ENCODE measurements at places on chromosomes 3 and 15. TPM values are rescaled to one million over a fixed set of nuclear protein-coding genes. Genes with fewer than 3 reads are reported as not detected.
A peak's percentile ranks its signal among the peaks of the same experiment; 100 is the strongest.

Gene ACP3
- not detected for total RNA-seq

GRCh38 chr3:39433642-39434041, 27.1 kb downstream of the RPSA start:
- DNase-seq, result no peak

- DNase-seq, result no peak
Measured at GRCh38 chr3:136186846-136187245, 9.3 kb downstream of the MSL2 start.

- DNase-seq, result peak; percentile 45
Measured at GRCh38 chr15:31489801-31490646, 163.4 kb downstream of the KLF13 start.

Gene TGM5
- not detected for total RNA-seq

DNA sequence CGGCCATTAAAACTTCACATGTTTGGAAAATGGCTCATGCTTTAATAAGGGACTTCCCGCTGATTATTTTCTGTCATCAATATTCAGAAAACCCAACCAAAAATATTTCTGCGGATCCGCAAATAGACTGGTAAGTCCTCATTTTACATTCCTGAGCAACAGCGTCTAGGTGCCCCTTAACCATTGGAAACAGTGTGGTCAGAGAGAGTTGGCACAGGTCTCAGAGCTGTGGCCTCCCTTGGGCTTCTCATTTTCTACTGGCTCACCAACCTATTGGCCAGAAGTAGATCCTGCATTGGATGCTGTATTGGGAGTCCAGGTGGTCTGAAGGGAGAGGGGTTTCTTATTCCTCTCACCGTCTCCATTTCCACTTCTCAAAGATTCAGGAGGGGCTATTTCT, 348.1 kb upstream of the DCBLD2 start:
- DNase-seq, result no peak

Gene SATB1
- 10.0 TPM for total RNA-seq

All from mammary epithelial cell (primary cell).